ENCODE measurements at places on chromosomes 13 and 19. TPM values are rescaled to one million over a fixed set of nuclear protein-coding genes. Genes with fewer than 3 reads are reported as not detected.

- peaks cover 12% of the 10 kb centered on the region for H3K4me1 ChIP-seq
- H3K36me3 ChIP-seq, result peaks cover 4% of the 10 kb centered on the region
- peak overlapping the region; percentile 10 for H3K27ac ChIP-seq
- peak overlapping the region; percentile 91 for H3K4me3 ChIP-seq
- peak; percentile 11 for DNase-seq
These were observed 435 bp upstream of the ZNF382 start for GRCh38 chr19:36604656-36605100.

ZIK1 gene
- total RNA-seq, result 5.4 TPM

DNA sequence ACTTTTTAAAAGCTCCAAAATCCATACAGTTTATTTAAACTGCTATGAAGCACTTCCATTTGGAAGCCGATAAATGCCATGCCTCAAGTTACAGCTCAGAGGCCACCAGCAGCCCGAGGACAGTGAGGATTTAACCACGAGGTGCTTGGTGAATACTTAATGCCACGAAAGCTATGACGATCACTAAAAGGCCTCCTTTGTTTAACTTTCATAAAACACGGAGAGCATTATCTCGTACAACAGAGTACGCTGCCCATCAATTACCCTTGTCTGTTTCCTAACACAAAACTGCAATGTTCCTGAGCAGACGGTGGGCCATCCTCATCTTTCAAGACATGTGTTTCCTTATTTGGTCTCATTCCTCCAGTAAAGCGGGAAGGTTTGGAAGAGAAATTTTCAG lies 58.4 kb downstream of the PEPD start:
- H3K4me1 ChIP-seq, result no peaks in the 10 kb centered on the region
- no peak for DNase-seq
- H3K36me3 ChIP-seq, result peaks cover 3% of the 10 kb centered on the region
- no peaks in the 10 kb centered on the region for H3K27me3 ChIP-seq
- no peak overlapping the region for H3K27ac ChIP-seq

MYH14 gene
- total RNA-seq, result 2.6 TPM

GRCh38 chr19:49761625-49762311 lies 1.3 kb downstream of the TSKS start:
- DNase-seq, result no peak
- no peak overlapping the region for H3K4me3 ChIP-seq
- H3K27me3 ChIP-seq, result no peaks in the 10 kb centered on the region
- peak overlapping the region; percentile 15 for H3K27ac ChIP-seq
- peaks cover 7% of the 10 kb centered on the region for H3K4me1 ChIP-seq

PEAK3 gene
- 1.2 TPM for total RNA-seq

ZNF433 gene
- 7.0 TPM for total RNA-seq

VSTM2B gene
- not detected for total RNA-seq

ZNF585A gene
- 10.6 TPM for total RNA-seq

GRCh38 chr19:28435551-28436271 lies 777.2 kb downstream of the UQCRFS1 start:
- no peaks in the 10 kb centered on the region for H3K4me1 ChIP-seq
- no peaks in the 10 kb centered on the region for H3K36me3 ChIP-seq
- H3K27ac ChIP-seq, result no peak overlapping the region
- H3K4me3 ChIP-seq, result no peak overlapping the region
- DNase-seq, result no peak
- H3K27me3 ChIP-seq, result no peaks in the 10 kb centered on the region

- DNase-seq, result no peak
- no peak overlapping the region for H3K4me3 ChIP-seq
- no peaks in the 10 kb centered on the region for H3K36me3 ChIP-seq
- no peaks in the 10 kb centered on the region for H3K27me3 ChIP-seq
- no peaks in the 10 kb centered on the region for H3K4me1 ChIP-seq
These were observed 79.9 kb upstream of the MYCBP2 start for GRCh38 chr13:77406644-77407440.

DNA sequence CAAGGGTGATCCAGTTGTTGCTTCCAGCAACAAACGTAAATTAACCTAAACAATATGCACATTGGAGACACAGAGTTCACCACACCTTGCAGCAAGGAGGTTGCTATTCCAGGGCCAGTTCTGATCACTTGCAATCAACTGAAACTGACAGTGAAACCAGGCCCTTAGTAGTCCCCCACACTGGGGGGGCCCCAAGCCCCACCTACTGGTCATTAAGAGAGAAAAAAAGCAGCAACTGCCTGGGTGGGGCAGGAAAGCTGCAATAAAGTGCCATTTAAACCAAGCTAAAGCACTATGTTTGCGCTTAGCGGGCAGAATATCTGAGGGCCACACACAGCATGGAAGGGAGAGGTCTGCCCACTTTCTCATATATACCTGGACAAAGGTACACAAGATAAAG lies 51.5 kb downstream of the ATP7B start:
- H3K4me3 ChIP-seq, result no peak overlapping the region
- H3K27me3 ChIP-seq, result no peaks in the 10 kb centered on the region
- H3K36me3 ChIP-seq, result no peaks in the 10 kb centered on the region
- H3K27ac ChIP-seq, result no peak overlapping the region
- DNase-seq, result no peak

SMIM44 gene
- not detected for total RNA-seq

ANGPTL8 gene
- not detected for total RNA-seq

KISS1R gene
- not detected for total RNA-seq

LILRB2 gene
- total RNA-seq, result 11.1 TPM

DNA sequence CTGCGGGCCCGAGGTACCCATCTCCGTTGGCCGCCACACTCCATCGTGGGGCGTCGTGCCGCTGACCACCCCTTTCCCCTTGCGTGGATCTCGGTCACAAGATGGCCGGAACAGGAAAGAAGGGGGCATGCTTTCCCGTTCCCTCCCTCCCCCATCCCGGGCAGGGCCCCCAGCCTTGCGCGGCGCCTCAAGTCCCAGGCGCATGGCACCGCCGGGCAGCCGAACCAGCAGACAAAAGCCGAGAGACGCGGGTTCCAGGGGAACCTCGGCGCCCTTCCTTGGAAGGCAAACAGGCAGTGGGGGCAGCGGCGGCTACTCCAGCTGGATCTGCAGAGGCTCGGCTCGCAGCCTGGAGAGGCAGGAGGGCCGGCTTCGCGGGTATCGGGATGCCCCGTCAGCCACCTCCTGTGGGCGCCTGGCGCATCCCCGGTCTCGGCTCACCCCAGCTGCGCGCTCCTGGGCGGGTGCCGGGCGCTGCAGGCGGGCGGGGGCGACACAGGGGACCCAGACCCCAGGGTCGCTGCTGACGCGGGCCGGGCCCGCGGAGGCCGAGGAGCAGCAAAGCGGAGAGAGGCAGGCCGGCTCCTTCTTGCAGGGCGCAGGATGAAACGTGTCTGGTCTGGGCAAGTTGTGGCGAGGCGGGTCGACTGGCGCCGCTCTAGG lies 439 bp downstream of the DZIP1 start:
- H3K27me3 ChIP-seq, result no peaks in the 10 kb centered on the region
- peak overlapping the region; percentile 87 for H3K4me3 ChIP-seq
- H3K4me1 ChIP-seq, result peaks cover 9% of the 10 kb centered on the region

DNA sequence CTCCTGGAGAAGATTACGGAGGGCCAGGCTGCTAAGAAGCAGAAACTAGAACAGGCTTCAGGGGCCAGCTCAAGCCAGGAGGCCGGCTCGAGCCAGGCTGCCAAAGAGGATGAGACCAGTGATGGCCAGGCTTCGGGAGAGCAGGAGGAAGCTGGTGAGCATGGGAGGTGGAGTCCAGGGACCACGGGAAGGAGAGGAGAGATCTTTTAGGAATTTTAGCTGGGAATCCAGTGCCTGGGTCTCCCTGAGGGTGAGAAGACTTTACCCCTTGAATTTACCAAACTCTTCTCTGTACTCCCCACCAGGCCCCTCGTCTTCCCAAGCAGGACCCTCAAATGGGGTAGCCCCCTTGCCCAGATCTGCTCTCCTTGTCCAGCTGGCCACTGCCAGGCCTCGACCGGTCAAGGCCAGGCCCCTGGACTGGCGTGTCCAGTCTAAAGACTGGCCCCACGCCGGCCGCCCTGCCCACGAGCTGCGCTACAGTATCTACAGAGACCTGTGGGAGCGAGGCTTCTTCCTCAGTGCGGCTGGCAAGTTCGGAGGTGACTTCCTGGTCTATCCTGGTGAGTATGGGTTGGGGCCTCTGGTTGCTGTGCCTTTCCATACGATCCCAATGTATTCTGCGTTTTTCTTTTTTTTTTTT lies 824 bp downstream of the TSEN34 start:
- H3K4me3 ChIP-seq, result peak overlapping the region; percentile 85
- no peaks in the 10 kb centered on the region for H3K27me3 ChIP-seq
- H3K27ac ChIP-seq, result peak overlapping the region; percentile 99

GRCh38 chr13:71798707-71799106 lies 68.3 kb downstream of the DACH1 start:
- no peak overlapping the region for H3K27ac ChIP-seq
- H3K4me3 ChIP-seq, result no peak overlapping the region
- no peak for DNase-seq
- H3K27me3 ChIP-seq, result no peaks in the 10 kb centered on the region
- no peaks in the 10 kb centered on the region for H3K36me3 ChIP-seq
- no peaks in the 10 kb centered on the region for H3K4me1 ChIP-seq

GRCh38 chr13:65836066-65836465 lies 1394.1 kb downstream of the PCDH9 start:
- H3K27me3 ChIP-seq, result no peaks in the 10 kb centered on the region
- no peak overlapping the region for H3K27ac ChIP-seq
- peaks cover 6% of the 10 kb centered on the region for H3K4me1 ChIP-seq
- H3K4me3 ChIP-seq, result no peak overlapping the region
- no peaks in the 10 kb centered on the region for H3K36me3 ChIP-seq
- no peak for DNase-seq

GRCh38 chr13:85141401-85141800 lies 657.8 kb downstream of the SLITRK6 start:
- H3K36me3 ChIP-seq, result no peaks in the 10 kb centered on the region
- no peak overlapping the region for H3K4me3 ChIP-seq
- no peak overlapping the region for H3K27ac ChIP-seq
- no peaks in the 10 kb centered on the region for H3K27me3 ChIP-seq
- DNase-seq, result no peak

- peak overlapping the region; percentile 93 for H3K27ac ChIP-seq
- peak overlapping the region; percentile 71 for H3K4me3 ChIP-seq
- H3K4me1 ChIP-seq, result peaks cover 61% of the 10 kb centered on the region
- H3K36me3 ChIP-seq, result no peaks in the 10 kb centered on the region
- DNase-seq, result no peak
These were observed 14.3 kb downstream of the IER2 start for GRCh38 chr19:13164343-13165161.

DNA sequence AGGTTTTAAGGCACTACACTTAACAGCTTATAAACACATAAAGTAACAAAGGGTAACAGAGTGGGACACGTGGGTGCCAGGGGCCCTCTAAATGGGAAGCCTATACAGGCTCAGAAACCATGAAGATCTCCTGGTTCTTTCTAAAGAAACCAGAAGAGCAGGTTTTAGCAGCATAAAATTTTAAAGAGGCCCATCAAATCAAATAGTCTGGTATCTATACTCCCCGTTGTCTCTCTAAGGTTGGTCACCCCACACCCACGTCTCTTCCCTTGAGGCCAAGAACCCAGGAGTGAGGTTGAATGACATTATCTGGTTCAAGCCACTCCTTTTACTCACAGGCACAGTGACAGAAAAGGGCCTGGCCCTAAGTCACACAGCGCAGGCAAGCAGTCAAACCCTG lies 4.6 kb upstream of the DYRK1B start:
- peaks cover 21% of the 10 kb centered on the region for H3K4me1 ChIP-seq
- no peak overlapping the region for H3K4me3 ChIP-seq
- H3K36me3 ChIP-seq, result peaks cover 30% of the 10 kb centered on the region
- DNase-seq, result no peak
- no peaks in the 10 kb centered on the region for H3K27me3 ChIP-seq

- no peak overlapping the region for H3K27ac ChIP-seq
- peaks cover 70% of the 10 kb centered on the region for H3K36me3 ChIP-seq
- H3K4me1 ChIP-seq, result no peaks in the 10 kb centered on the region
- H3K4me3 ChIP-seq, result no peak overlapping the region
These were observed 12.7 kb upstream of the ZNF701 start for GRCh38 chr19:52557231-52557995.

DNA sequence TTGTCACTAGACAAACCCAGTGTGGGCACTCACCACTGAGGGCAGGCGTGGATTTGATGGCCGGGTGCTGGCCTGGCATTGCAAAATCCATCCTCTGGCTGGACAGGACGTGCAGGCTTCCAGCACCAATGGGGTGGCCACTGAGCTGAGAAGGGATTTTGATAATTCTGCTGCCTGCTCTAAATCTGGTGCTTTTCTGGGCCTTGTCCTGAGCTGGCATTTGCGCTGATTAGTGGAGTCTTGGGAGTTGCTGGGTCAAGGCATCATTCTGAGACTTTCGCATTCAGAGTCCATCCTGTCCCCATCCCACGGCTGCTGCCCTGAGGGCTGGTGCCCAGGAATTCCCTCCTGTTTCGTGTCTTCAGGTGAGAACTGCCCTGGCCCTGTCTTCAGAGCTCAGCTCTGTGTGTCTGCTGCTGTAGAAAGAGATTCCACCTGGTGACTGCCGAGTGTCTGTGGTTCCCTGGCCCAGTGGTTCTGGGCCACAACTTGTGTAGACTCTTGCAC lies 65.9 kb upstream of the MCF2L start:
- H3K4me3 ChIP-seq, result no peak overlapping the region
- no peak overlapping the region for H3K27ac ChIP-seq
- no peaks in the 10 kb centered on the region for H3K36me3 ChIP-seq
- no peaks in the 10 kb centered on the region for H3K27me3 ChIP-seq
- DNase-seq, result no peak

GRCh38 chr19:6590827-6591319 lies at the start of gene CD70:
CD70 (minus strand) TSS chr19:6591150; CDS start chr19:6591002, 148 bp downstream.
- H3K27ac ChIP-seq, result no peak within 1 kb of the TSS
- peak within 1 kb of the TSS; percentile 51 for H3K4me3 ChIP-seq
- no peak for DNase-seq
- peaks cover 6% of the 10 kb centered on the region for H3K27me3 ChIP-seq
- H3K36me3 ChIP-seq, result no peaks in the 10 kb centered on the region
- H3K4me1 ChIP-seq, result peaks cover 7% of the 10 kb centered on the region

DNA sequence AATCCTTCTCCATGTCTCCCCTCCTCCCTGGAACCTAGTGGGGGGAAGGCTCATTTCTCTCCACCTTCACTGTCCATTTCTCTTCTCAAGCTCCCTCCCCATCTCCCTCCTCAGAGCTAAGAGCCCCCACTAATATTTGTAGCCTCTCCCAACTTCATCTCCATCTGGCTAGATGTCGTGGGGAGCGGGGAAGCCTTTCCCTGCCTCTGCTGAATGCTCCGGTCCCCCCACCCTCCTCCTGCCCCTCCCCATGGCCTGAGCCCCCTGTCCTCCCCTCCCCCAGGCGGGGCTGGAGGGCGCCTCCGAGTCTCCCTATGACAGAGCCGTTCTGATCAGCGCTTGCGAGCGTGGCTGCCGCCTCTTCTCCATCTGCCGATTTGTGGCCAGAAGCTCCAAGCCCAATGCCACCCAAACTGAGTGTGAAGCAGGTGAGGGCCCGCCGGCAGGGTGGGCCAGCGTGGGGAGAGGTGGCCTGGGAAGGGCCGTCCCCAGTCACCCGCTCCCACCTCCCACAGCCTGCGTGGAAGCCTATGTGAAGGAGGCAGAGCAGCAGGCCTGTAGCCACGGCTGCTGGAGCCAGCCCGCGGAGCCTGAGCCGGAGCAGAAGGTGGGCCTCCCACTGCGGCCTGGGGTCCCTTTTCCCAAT lies 1.0 kb downstream of the TMEM59L start:
- no peak for DNase-seq
- H3K4me3 ChIP-seq, result no peak overlapping the region
- no peaks in the 10 kb centered on the region for H3K36me3 ChIP-seq
- peaks cover 13% of the 10 kb centered on the region for H3K4me1 ChIP-seq

ZNF383 gene
- total RNA-seq, result 10.0 TPM

- H3K36me3 ChIP-seq, result no peaks in the 10 kb centered on the region
- peaks cover 53% of the 10 kb centered on the region for H3K4me1 ChIP-seq
- DNase-seq, result no peak
These were observed 404.7 kb downstream of the KCNRG start for GRCh38 chr13:50419896-50420295.

GRCh38 chr19:38293281-38293680 lies 10.8 kb upstream of the C19orf33 start:
- peaks cover 52% of the 10 kb centered on the region for H3K36me3 ChIP-seq
- no peak overlapping the region for H3K27ac ChIP-seq
- no peaks in the 10 kb centered on the region for H3K4me1 ChIP-seq
- no peak overlapping the region for H3K4me3 ChIP-seq

All from thoracic aorta (tissue), 2 donors.